ENCODE measurements at places on chromosomes 2 and 18. TPM values are rescaled to one million over a fixed set of nuclear protein-coding genes. Genes with fewer than 3 reads are reported as not detected.

DNA sequence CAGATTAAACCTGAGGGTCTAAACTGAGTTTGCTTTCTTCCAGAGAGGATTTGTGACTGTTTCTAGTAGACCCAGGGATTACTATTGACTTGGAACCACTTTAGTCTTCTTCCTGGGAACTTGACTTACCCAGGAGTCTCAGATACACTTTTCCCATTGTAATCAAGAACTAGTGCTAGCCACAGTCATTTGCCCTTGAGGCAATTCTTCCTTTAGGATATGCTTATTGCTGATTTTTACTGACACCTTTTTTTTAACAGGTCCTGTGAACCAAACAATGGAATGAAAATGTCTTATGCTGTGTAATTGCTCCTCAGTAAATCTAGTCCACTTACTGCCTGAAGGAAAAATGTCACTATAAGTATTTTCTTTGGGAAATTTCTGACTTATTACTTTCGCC, 78.3 kb downstream of the TAF4B start:
- no peak for DNase-seq

Gene SLC16A14
- 3.3 TPM for total RNA-seq

DNA sequence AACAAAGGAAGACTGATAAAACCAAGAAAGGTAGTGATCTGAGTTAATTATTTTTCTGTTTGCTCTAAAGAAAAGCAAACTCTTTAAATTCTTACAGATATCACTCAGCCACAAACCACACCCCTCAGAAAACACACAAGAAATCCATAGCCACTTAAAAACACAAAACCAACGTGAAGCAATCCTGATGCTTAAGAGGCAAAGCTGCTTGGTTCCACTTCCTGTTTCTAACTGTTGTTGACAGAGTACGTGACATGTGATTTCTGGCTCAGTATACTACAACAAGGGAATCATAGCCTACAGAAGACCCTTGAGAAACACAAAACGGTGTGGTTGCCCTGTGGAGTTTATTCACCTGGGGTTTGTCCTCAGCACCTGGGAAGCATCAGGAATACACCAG, 240.9 kb upstream of the APCDD1 start:
- DNase-seq: no peak

Gene MAP3K19
- total RNA-seq: not detected

DNA sequence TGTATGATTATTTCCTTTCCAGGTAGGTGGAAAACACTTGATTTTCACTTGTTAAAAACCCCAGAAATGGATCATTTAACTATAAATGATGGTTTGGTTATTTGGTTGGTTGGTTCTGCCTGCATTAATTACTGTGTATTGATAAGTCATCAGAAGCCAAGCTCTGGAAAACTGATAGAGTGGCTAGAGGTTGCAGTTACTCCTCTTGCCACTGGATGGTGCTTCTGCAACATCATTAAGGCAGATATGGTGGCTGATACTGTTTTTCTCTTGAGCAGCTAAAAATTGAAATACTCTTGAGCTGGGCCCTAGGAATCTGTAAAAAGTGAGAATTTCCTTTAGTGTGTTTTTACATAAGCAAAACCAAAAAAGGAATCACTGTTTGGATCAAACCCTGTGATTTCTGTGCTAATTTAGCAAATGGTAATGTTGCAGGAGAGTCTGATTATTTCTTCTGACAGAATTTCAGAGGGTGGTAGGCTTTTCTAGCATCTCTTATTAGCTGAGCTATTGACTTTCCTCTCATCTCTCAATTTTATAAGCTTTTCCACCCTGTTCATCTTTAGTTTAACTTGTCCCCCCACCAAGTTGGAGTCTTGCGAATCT, 54.3 kb downstream of the RAB10 start:
- no peak for DNase-seq

GRCh38 chr18:58135183-58135641, 91.2 kb downstream of the NEDD4L start:
- no peak for DNase-seq

DNA sequence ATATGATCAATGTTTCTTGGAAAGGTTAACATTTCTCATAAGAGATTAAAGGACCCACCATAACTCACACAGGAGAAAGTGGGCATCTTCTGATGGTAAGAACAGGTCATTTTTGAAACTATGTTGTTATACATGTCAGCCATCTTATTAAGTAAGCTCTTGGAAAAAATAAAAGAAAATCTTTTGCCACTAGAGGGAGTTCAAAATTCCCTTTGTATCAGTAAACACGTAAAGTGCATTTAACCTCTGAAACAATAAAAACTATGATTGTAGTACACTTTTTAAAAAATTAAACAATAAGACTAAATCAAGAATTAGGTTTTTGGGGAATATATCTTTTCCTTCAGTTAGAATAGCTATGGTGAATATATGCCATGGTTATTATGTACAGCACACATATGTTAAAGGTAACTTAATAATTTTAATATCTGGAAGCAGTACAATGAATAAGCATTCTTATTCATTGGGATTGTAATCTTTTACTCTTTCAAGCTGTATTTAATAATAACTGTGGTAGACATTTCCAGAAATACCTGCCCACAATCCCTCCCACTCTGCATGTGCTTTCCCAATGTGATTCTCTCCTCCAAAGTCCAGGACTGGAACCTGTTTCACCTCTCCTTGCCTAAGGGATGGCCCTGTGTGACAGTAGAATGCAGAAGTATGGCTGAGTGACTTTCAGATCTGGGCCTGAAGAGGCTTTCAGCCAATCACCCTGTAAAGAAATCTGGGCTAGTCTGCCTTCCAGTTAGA, 64.2 kb downstream of the RBMS1 start:
- DNase-seq: no peak

Gene L3MBTL4
- 17.6 TPM for total RNA-seq

DNA sequence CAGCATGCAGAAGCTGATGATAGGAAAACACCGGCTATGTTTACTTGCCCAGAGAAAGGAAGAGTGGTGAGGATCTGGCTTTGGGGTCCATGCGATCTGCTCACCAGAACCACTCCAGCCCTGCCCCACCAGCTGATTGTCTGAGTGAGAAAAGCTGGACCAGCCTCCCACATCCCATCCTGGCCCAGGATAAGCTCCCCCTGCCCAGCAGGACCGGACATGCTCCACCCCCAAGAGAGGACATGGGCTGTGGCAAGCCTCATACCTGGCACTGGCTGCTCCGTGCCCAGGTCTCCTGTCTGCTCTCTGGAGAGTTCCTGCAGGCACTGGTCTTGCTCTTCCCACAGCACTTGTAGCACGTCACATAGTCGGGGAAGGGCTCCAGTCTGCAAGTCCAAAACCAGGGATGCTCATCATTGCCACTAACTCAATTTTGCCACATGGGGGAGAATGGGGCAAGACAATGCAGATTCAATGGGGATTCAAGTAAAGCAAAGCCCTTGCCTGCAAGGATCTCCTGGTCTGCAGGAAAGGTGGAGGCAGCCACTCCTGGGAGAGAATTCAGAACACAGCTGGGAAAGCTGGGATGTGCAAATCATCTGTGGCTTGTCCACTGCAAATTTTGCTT, 30.0 kb downstream of the SCTR start:
- no peak for DNase-seq

- no peak for DNase-seq
These were observed 2.5 kb downstream of the DNMT3A start for GRCh38 chr2:25339211-25339674.

GRCh38 chr2:153474407-153474806, 4.2 kb downstream of the RPRM start:
- DNase-seq: no peak

GRCh38 chr18:708096-708495, 4.3 kb downstream of the ENOSF1 start:
- peak; percentile 32 for DNase-seq

Gene GCG
- not detected for total RNA-seq

GRCh38 chr2:182020286-182021070, 34.8 kb downstream of the PPP1R1C start:
- no peak for DNase-seq

DNA sequence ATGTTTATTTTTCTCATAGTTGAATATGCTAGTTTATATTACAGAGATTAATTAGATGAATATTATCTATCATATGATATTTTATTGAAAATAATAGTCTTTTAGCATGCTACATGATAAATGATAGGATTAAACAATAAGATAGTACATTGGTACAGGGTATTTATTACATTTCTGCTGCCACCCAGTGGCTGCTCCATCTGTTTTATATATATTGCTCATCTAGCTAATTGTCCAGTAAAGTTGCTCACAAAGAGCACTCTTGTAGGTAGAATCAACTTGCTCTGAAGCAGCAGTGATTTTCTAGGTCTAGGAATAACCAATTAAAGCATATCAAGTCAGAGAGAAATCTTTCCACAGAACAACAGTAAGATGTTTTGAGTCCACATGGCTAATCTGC, 183.3 kb downstream of the ASXL3 start:
- no peak for DNase-seq

DNA sequence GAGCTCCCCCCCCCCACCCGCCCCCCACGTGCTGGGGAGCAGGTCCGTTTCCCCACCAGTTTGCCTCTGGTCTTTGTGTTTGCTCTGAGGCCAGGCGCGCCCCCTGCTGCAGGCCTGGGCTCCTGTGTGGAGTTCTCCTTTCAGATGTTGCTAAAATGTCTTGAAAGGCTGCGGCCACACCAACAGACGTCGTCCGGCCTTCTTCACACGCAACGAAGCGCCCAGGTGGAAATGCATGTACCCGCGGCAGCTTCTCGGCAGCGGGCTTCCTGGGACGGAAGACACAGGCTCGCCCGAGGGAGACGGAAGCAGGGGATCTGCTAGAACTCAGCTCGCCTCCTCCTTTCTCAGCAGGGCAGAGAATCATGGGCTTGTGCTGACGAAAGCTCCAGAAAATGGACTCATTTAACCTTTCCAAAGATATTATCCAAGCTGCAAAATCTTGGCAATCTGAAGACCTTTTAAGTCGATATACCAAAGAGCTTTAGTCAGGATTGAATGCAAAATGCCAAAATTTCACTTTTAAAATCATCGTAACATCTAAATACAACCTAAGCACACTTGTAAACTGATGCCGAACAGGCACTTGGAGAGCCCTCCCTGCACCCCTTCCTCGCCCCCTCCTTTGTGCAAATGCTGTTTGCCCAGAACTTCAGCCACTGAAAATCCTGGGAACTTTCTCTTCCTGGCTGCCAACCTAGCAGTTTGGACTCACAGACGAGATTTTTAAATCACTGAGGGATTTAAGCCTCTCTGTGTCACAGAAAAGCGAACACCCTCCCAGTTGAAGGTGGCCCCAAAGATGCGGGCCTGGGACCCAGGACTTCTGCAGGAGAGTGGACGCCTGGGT, 125.5 kb upstream of the ZNF516 start:
- peak; percentile 92 for DNase-seq

GRCh38 chr2:2022941-2023586, 278.7 kb upstream of the PXDN start:
- DNase-seq: no peak

Gene DCC
- total RNA-seq: 3.2 TPM

- no peak for DNase-seq
These were observed 41.5 kb upstream of the CAB39 start for GRCh38 chr2:230671117-230671516.

Gene GCFC2
- total RNA-seq: 18.6 TPM

DNA sequence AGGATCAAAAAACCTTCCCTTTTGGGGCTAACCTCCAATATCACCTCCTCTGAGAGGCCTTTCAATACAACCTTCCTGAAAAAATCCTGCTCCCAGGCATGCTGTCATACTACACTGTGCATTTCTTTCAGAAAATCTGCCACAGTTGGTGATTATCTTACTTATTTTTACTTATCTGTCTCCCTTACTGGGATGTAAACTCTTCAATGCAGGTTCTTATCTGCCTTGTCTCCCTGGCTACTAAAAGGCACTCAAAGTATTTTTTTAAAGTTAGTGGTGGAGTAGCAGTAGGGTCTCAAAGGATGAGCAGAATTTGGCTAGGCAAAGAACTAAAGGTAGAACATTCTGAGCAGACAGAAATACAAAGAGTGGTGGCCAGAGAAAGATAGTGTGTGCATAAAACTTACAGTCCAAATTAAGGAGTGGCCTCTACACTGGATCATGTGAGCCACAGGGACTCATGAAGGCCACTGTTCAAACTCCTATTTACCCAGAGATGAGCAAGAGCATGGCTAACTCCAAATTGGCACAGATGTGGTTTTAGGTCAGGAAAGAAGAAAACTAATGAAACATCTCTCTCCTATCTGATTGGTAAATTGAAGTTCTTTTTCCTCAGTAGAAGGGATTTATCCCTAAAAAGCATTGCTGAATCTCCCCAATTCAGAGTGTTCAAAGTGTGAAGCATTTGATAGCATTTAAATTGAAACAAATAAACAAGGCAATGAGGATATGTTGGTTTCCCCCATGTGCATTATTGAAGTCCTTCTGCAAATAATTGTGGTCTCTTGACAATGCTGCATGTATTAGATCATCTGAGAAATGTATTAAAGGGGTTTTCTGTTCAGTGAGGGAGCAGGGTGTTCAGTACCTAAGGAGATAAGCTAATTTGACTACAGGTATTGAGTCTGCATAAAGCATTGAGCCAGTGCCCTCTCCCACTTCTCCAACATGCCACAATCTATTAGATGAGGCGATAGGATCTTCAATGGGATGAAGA, 285.5 kb downstream of the MREG start:
- DNase-seq: no peak

DNA sequence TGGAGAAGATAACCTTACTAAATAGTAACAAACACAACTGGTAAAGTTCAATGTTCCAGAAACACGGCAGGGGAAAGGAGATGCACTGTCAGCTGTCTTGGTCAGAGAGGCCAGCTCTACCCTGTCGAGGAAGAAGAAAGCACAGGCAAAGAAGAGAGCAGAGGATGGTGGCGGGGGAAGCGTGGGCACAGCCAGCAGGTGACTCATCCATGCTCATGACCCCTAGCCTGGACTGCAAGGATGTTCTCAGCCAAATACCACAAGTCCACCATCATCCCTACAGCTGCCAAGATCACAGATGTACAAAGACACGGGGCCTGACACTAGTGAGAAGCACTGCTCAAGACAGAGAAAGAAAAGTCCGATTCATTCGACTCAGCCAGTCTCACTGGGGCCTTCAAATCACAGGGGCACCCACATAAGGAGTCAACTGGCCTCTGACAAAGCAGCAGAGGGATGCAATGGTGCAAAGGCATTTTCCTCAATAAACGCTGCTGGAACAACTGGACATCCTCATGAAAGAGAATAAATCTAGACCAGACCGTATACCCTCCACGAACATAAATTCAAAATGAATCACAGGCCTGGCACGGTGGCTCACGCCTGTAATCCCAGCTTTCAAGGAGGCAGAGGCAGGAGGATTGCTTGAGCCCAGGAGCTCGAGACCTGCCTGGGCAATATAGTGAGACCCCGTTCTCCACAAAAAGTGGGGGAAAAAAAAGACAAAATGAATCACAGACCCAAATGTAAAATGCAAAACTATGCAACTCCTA, 5.6 kb downstream of the DTYMK start:
- DNase-seq: no peak

Gene CIAO1
- total RNA-seq: 46.4 TPM

Gene MEIS1
- total RNA-seq: 96.9 TPM

GRCh38 chr2:36528274-36528673, 69.7 kb downstream of the FEZ2 start:
- no peak for DNase-seq

Gene TCF23
- total RNA-seq: 10.7 TPM

Gene SFTPB
- total RNA-seq: not detected

Gene THAP4
- total RNA-seq: 32.1 TPM

- DNase-seq: peak; percentile 91
These were observed 111.4 kb downstream of the NFATC1 start for GRCh38 chr18:79507076-79507545.
